ENCODE measurements at places on chromosomes 7 and 10.

- DNase-seq, result no peak
These were observed 174.6 kb downstream of the CCDC3 start for GRCh38 chr10:12826800-12827372.

- DNase-seq, result no peak
These were observed 96.9 kb upstream of the GATA3 start for GRCh38 chr10:7957591-7957990.

DNA sequence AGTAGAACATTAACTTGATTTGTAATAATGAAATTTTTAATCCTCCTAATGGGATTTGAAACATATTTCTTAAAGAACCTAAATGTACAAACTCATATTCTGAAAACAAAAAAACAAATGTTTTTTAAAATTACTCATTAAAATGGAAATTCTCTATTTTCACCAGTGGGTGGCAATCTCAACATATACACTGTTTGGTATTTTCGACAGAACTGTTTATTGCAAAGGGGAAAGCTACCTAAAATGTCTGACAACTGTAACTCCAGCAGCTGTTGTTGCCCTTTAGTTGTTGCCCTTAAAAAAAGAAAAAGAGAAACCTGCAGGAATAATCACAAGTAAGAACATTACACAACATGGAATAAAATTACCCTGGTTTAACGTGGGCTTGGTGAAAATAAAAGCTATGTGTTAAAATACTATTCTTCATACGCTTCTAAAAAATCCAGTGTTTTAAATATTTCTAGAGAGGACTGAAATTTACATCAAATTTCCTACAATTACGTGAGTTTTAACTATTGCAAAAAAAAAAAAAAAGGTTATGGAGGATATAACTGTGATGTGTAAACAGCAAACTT, 54.5 kb downstream of the COL1A2 start:
- no peak for DNase-seq

DNA sequence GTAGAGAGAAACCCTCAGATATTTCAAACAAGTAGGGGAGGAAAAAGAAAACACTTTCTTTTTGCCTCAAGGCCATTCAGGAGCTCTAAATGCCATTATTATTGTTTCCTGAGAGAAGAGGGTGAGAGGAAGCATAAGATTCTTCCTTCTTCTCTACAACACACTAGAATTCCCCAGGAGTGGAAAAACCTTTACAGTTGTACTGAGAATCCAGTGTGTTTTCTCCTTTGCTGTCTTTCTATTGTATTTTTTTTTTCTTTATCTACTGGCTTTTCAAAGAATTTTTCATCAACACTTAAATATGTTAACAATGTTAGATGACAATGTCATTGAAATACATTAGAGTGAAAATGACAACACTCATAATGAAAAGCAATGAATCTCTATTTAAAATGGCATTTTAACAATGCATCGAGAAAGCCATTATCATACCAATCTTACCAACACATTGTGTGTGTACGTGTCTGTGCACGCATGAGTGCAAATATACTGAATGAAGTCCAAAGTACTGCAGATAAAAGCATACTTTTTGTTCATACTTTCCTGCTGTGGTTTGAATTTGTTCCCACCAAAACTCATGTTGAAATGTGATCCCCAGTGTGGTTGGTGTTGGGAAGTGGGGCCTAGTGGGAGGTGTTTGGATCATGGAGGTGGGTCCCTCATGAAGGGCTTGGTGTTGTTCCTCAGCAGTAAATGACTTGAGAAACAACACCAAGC, 24.2 kb upstream of the MACC1 start:
- DNase-seq, result no peak

DNA sequence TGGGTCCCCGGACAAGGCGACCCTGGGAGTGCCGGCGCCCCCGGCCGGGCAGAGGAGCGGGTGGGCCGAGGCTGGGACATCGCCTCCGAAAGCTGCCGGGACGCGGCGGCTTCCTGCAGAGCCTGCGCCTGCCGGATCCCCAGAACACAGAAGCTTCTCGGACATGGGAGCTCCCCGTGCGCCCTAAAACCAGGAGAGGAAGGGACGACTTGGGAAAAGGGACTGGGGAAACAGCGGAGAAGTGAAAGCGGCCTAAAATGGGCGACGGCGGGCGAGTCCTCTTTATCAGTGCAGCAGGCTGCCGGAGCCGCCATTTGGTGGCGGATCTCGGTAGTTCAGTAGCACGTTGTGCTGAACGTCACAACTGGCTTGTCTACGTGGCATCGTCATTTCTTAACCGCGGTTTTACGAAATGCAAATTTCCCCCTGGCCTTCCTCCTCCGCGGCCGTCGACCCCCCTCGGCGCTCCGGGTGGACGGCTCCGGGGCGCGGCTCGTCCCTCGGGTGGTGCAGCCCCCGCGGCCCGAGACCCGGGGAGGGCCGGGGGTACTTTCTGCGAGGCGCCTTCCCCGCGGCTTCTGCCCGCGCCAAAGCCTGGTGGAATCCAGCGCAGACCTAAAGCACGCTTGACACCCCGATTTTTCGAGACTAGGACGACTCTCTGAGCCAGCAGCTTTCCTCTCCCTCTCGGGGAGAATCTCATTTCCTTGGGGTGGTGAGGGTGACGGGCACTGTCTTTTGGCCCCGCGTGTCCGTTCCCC, 9.9 kb upstream of the SPAG6 start:
- no peak for DNase-seq

DNA sequence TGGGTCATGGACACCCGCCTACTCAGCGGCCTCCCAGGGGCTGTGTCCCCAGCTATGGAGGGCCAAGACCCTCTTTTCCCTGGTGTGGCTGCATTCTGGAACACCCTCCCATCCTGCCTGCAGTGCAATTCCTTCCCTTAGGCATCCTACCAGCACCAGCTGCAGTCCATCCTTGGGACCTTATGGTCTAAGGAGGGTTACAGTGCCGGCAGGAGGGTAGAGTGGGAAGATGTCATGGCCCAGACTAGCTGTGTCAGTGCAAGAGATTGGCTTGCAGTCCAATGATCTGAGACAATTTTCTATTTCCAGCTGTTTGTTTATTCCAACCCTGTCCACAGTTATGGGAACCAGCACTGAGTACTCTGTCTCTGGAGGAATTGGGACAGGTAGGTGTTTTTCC, 92.4 kb downstream of the WDFY4 start:
- DNase-seq, result no peak

GRCh38 chr7:153006911-153007310, 247.4 kb downstream of the ACTR3B start:
- no peak for DNase-seq

GRCh38 chr7:27971171-27971812, 209.3 kb downstream of the JAZF1 start:
- no peak for DNase-seq

GRCh38 chr7:91107460-91107859, 156.8 kb upstream of the FZD1 start:
- DNase-seq, result no peak

All from esophagus squamous epithelium (tissue), 5 donors.